ENCODE measurements at places on chromosomes 6 and 20.

DNA sequence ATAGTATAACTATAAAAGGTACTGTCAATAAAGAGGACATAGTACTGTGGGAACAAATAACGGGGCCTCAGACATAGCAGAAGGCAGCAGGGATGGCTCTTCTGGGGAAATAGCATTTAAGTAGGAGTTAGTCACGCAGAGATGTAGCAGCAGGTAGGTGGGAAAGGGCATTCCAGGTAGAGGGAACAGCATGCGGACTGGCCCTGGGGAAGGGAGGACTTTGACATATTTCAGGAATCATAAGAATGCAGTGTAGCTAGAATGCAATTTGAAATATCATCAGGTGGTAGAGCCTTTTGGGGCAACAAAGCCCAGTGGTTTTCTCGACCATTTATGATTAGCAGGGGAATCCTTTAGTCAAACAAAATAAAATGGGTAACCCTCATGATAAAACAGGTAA is 191.1 kb downstream of the SLC24A3 start:
- no peak for DNase-seq

- no peak for DNase-seq
These were observed 87.0 kb upstream of the CEP162 start for GRCh38 chr6:84314377-84314898.

GRCh38 chr6:37382994-37383765 is 29.4 kb downstream of the RNF8 start:
- DNase-seq: no peak

DNA sequence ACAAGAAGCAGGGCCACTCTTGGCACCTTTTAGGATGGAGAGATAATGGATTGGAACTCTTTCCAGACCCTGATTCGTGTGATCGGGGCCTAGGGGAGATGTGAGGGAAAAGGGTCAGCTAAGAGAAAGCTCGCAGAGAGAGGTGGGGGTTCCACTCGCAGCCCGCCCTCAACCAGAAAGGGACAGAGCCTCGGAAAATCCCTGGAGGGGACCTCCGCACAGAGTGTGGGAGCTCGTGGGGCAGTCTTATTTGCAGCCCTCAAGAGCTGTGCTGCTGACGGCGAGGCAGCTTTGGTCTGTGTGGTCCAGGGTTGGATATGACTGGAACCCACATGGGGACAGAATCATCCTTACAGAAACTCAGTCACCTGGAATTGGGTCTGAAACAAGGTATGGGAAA is 184.3 kb upstream of the PMEPA1 start:
- no peak for DNase-seq

- no peak for DNase-seq
These were observed 480.6 kb downstream of the QKI start for GRCh38 chr6:163895162-163895561.

DNA sequence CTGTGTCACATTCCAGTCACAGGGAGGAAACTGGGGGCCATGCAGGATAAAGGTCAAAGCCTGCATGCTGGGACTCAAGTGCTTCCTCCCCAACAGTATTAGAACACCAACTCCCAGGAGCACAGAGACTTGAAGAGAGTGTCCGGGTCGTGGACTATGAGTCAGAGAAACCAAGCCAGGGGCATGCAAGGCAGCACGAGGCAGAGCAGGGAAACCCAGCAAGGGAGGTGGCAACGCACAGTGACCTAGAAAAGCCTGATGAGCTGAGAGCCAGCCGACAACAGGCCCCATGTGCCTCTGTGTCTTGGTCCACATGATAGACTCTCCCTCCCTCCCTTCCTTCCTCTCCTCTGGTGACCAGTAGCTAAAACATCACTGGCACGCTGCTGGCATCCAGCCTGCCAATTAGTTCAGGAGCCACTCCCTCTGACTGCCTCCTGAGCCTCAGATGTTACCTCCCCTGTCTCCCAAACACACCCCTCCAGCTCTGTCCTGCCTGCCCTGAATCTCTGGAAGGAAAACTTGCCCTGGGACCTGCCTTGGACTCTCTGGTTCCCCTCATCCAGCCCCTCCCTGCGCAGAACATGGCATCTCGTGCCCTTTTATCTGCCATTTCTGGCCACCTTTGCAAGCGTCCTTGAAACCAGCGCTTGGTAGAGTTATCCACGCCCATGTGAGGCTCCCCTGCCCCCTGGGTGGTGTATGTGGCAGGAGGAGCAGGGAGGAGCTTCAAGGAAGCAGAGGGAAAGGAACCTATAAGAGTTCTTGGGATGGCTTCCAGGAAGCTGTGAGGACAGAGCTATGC is 16.2 kb upstream of the RNF39 start:
- no peak for DNase-seq

DNA sequence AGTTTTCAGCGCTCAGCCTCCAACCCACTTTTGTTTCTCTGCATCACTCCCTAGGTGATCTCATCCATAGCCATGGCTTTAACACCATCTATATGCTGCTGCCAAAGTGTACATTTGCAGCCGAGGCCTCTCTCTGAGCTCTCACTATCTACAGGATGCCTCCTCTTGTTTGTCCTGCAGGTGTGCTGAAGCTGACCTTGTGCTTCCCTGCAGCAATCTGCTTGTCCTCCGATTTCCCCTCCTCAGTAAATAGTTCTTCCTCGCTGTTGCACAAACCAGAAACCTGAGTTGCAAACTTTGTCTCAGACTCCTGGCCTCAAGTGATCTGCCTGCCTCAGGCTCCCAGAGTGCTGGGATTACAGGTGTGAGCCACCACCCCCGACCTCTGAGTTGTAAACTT is 3.7 kb upstream of the TXNDC5 start:
- DNase-seq: no peak

- no peak for DNase-seq
These were observed 9.2 kb upstream of the PRSS16 start for GRCh38 chr6:27238010-27238983.

Data from activated naive CD4-positive, alpha-beta T cell (primary cell).